ENCODE measurements at places on chromosomes 5 and 9.

GRCh38 chr9:111068383-111068730, 30.1 kb upstream of the LPAR1 start:
- DNase-seq = no peak

DNA sequence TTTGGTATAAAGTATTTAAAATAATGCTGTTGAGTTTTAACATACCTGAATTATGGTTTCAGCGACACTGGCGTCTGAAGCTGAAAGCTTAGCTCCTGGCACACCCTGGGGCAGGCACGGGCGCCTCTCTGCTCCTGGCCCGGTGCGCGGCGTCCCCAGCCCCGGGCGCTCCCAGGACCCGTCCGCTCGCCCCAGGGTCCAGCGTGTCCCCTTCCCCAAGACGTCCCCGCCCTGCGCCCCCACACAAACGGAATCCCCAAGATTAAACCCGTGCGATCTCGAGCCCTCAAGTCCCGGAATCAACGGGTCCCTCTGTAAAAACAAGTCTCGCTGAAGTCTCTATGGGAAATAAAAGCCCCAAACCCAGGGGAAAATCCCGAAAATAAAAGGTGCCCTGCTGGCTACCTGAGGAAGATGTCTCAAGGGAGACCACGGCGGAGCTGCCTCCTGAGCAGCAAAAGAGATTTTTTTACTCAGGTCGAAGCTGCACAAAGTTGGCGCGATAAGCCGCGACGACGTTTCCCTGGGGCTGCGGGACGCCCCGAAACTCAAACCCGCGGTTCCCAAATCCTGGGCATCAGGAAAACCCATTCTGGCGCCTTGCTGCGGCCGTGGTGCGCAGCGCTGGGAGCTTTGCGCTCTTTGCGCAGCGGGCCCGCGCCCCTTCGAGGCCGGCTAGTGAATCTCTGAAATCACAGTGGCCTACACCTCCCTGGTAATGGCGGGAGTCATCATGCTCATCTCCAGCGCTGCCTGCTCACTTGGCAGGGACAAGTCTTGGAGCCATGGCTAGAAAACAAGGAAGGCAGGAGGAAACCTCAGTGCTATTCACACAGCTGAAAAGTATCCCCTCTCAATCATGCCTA, 6.3 kb upstream of the IFNA8 start:
- no peak for DNase-seq

GRCh38 chr5:108747774-108748400, at the start of gene FER:
TSS of gene FER (plus strand) at chr5:108747897. CDS start at chr5:108798183, 50,286 bp downstream.
- no peak for DNase-seq

GRCh38 chr9:128191406-128192046, at the start of gene CIZ1:
TSS of gene CIZ1 (minus strand) at chr9:128191572. CDS start at chr9:128190857, 715 bp downstream.
- peak; percentile 87 for DNase-seq

DNA sequence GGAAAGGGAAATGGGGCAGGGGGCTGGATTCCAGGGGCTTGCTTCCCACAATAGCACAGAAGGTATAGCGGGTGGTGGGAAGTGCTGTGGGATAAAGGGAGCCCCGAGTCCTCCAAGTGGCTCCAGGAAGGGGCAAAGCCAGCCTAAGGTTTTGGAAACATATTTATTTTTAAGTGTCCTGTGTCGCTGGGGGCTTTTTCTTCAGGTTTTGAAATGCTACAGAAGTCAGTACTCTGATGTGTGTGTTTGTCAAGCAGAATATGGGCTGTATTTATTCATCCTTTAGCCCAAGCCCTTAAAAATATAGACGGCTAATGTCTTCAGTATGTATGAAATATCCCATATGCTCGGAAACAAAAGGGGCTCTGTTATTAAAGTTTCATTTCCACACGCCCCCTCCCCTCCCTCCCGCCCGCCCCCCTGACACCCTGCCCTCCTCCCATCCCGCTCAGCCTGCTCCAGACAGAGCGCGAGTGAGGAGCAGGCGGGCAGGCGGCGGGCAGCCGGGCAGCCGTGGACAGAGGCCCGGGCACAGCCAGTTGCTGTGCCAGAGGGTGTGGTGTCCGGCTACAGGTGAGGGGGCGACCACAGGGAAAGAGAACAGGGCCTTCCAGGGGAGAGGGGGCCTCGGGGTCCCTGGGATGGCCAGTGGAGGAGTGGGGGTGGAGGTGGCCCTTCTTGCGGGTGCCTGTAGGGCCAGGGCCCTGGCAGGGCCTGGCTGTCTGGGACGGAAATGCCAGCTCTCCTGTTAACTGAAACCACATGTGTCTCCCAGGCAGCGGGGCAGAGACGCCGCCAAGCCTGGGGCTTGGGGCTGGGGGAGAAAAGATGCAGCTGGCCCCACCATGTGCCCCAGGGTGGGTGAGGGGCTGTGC, 39.6 kb upstream of the SYNPO start:
- DNase-seq = no peak

DNA sequence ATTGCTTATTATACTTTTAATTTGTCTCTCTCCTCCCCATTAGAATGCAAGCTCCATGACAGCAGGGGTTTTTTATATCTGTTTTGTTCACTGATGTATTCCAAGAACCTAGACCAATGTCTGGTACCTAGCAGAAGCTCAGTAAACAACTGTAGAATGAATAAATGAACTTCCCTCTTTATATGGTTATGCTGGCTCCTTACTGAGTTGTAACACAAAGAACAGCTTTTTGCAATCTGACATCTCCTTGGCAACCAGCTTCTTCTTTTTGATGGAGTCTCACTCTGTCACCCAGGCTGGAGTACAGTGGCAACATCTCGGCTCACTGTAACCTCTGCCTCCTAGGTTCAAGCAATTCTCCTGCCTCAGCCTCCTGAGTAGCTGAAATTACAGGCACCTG, 13.6 kb downstream of the TRMO start:
- no peak for DNase-seq

GRCh38 chr9:34712140-34712539, 2.2 kb upstream of the CCL21 start:
- no peak for DNase-seq

DNA sequence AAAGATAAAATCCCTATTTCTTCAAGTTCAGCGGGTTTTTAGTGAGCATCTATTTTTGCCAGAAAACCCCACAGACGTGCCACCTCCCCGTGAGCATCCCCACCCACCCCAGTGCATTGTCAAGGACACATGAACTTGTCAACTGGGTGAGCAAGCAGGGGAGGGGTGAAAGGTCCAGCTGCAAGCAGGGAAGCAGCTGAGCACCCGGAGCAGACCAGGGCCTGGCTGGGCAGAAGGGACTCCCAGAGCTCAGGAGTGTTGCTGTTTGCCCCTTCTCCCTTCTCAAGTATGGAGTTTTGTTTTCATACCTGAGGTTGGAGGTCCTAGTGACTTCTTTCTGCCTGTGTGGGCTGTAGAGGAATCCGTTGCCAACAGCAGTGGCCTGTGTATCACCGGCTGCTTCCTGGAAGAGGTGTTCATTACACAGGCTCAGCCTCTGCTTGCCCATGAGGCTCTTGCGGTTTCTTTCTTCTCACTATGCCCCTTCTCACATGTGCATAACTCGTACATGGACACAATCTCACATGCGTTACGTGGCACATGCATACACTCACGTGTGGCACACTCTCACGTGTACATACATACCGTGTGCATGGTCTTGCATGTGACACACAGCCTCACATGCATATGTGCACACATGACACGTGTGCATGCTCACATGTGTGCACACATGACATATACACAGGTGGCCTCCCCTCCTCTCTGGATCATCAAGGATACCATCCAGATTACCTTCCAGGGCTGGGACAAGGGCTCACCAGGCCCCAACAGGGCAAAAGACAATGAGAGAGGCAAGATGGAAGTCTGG, 126.7 kb downstream of the MVB12B start:
- no peak for DNase-seq

- DNase-seq = no peak
These were observed 19.3 kb downstream of the MEIKIN start for GRCh38 chr5:131926168-131926567.

- DNase-seq = no peak
These were observed 329.7 kb upstream of the IRX1 start for GRCh38 chr5:3265936-3266335.

DNA sequence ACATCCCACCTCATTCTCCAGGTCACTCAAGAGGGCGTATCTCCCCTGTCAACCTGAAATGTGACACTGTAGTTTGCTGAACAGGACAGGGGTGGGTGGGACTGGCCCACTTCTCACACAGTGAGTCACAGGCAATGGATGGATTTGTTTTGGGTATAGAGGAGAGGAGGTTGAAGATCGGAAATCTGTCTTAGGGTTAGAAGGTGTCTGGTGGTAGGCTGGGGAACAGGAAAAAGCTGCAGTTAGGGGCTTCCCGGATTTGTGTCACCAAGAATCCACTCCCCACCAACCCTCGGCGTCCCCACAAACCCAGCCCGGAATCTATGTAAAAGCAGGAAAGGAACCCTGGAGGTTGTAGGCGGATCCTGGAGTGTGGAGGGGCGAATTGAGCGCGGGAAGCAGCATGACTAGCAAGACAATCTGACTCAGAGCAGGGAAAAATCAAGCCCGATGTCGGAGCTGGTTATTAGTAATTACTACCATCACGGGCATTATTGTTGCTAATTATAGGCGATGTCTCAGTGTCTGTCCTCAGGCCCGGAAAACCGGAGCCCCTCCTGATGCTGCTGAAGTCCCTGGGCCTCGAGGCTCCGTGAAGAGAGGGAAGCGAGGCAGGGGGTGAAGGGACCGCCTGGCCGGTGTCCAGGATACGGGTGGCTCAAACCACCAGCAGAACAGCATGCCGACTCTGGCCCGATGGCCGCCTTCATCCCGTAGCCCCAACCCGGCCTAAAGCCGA, 1.7 kb upstream of the IRX1 start:
- DNase-seq = no peak

Measured in CD8-positive, alpha-beta T cell (primary cell).